ENCODE measurements at places on chromosomes 1 and 21. TPM values are rescaled to one million over a fixed set of nuclear protein-coding genes. Genes with fewer than 3 reads are reported as not detected.
A peak's percentile ranks its signal among the peaks of the same experiment; 100 is the strongest.

LINGO4 gene
- not detected for total RNA-seq

DLGAP3 gene
- 0.71 TPM for total RNA-seq

BEND5 gene
- 0.95 TPM for total RNA-seq

CTTNBP2NL gene
- total RNA-seq = 0.67 TPM

AGRN gene
- total RNA-seq = 9.4 TPM

GRCh38 chr1:25208561-25209222 is 23.6 kb downstream of the SYF2 start:
- no peak for DNase-seq

- DNase-seq = no peak
Measured at GRCh38 chr1:185096531-185096930, 51.2 kb downstream of the RNF2 start.

DNA sequence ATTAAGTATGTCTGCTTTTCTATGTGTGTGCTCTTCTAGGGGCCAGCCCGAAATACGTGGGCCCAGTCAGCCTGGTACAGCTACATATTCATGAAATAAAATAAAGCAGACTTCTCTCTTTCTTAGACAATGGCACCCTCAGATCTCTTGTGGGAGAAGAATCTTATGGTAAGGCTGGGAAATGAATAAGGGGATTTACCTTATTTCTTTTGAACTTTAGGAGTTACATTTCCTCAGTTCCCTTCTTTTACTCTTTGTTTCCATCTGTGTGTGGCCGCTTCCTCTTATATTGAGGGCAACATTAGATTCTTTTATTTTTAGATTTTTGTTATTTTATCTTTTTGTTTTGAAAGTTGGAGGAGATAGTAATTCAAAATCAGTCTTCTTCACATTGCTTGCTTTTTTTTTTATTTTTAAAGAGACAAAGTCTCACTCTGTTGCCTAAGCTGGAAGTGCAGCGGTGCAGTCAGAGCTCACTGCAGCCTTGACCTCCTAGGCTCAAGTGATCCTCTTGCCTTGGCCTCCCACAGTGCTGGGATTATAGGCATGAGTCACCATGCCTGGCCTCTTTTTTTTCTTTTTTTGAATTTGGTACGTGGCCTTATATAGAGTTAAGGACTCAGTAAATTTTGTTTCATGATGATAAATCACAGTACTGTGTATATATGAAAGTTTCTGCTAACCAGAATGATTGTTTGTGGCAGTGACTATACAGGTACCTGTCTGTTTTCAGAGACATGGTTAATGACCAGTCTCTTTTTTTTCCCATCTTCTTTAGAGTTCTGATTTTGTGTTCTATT is 9.1 kb downstream of the LAMC1 start:
- DNase-seq = no peak

- no peak for DNase-seq
Measured at GRCh38 chr1:109889094-109889493, 21.6 kb upstream of the CSF1 start.

DNA sequence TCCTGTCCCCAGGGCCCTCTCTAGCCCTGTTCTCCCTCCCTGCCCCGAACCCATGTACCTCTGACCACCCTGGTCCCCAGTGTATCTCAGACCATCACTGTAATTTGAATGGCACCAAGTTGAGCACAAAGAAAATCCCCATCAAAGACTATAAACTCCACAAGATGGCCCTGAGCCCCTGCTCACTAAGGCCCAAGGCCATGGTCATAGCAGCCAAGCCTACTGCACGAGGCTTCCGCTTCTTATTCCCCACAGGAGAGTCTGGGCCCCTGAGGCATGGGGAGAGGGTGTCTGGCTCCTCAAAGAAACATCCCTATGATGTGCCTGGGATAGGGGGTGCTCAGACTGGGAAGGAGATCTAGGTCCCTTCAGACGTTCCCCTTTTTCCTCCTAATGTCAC is 4.5 kb downstream of the ZNF683 start:
- no peak for DNase-seq

- DNase-seq = no peak
Measured at GRCh38 chr1:220732137-220732536, 16.0 kb upstream of the MTARC2 start.

DNA sequence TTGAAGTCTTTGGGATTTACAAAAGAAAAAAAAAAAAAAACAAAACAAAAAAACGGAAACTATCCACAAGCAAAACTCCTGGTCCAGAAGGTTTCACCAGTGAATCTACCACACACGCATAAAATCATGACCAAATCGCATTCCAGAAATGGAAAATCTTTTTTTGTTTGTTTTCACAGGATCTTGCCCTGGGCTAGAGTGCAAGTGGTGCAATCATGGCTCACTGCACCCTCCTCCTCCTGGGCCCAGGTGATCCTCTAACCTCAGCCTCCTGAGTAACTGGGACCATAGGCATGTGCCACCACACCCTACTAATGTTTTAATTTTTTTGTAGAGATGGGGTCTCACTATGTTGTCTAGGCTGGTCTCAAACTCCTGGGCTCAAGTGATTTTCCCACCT is 100.5 kb downstream of the DYRK1A start:
- DNase-seq = no peak

DNA sequence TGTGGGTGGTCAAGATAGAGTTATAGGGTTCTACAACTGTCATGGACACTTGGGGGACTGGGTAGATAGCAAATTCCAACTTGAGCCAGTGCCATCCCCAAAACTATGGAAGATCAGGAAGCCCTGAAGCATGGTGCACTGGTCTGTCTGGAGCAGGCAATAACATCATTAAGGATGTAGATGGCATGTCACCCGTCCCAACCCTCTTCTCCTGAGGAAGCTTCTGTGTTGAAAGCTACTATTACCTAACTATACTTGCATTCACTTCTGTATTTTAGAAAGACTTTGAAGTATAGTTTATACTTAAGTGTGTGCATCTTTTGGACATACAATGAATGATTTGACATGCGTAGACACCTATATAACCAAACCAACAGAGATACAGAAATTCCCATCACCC is 32.9 kb downstream of the RABIF start:
- DNase-seq = no peak

GRCh38 chr1:188423073-188423472 is 1594.3 kb downstream of the PLA2G4A start:
- DNase-seq = no peak

DNA sequence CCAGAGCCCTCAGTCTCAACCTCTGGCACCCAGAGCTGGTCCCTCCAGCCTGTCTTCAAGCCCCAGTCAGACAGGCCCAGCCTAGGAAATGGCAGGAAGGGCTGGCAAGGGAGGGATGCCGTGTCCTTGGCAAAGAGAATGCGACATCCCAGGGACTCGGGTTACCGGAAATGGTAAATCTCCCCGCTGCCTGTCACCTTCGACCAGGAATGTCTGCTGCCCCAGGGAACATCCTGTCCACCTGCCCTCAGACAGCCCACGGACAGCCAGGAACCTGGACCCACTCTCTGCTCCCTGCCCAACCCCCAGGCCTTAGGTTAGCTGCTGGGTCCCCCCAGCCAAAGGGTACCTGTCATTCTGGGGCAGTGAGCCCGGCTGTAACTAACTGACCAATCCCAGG is 23.9 kb downstream of the HSPG2 start:
- DNase-seq = no peak

DNA sequence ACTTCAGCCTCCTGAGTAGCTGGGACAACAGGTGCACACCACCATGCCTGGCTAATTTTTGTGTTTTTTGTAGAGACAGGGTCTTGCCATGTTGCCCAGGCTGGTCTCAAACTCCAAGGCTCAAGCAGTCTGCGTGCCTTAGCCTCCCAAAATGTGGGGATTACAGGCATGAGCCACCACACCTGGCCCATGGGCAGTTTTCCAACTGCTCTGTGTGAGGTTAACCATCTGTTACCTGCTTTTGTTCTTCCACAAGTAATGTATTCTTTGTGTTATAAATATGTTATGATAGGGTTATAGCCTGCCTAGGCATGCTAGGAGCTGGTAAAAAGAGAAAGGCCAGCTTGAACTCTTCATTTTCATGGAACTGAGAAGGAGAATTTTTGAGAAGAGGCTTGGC is 30.7 kb downstream of the TUFT1 start:
- DNase-seq = no peak

DNA sequence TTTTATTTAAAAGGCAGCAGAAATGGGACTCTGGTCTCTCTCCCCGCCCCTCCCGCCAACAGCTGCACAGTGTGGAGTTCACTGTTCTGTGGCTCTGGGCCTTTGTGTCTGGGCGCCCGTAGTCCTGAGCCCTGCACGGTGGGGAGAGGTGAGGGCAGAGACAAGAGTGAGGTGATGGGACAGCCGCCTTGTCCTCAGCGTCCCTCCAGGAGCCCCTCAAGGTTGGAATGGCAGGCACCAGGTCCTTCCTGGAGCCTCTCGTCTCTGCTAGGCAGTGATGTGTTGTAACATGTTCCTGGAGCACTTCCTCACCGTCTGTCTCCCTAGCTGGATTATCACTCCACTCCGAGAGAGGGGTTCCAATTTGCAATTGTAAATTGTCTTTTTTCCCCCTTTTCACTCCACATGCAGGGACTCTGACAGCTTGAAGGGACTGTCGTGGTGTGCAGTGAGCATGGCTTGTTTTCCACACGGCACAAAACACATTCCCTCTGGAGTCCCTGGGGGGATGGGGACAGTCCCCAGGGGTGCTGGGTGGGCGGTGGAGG is 44.6 kb upstream of the C1orf174 start:
- DNase-seq = peak; percentile 29

DNA sequence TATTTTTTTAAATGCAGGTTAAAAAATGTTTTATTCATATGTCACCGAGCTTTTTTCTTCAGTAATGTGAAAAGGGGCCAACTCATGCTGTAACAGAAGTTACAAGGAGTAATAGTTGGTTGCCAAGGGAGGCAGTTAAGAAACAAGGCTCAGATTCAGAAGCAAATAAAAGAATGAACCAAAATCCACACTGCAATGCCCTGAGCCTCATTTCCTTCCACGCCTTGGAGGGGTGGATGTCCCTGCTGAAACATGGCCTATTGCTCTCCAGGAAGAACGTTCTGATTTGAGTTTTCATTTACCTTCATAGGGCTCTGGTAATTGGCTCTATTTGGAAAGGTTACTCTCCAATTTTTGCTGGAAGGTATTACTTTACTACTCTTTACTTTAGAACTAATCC is 24.4 kb downstream of the ALG14 start:
- no peak for DNase-seq

DNA sequence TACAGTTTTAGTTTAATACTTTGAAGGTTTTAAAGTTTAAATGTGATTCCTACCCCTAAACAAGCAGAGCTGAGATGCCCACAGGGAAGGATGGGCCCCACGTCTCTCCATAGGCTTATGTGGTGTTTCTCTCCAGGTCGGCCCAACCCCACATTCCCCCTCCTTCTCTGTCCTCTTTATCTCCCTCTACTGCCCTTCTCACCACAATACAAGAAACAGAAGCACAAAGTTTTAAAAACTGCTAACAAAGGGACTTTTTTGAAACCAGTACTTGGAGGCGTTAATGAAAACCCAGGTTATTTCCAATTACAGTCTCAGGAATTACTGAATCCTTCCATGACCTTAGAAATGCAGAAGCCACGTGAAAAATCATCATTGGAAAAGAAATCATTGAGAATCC is 324.0 kb downstream of the NTNG1 start:
- DNase-seq = no peak

DNA sequence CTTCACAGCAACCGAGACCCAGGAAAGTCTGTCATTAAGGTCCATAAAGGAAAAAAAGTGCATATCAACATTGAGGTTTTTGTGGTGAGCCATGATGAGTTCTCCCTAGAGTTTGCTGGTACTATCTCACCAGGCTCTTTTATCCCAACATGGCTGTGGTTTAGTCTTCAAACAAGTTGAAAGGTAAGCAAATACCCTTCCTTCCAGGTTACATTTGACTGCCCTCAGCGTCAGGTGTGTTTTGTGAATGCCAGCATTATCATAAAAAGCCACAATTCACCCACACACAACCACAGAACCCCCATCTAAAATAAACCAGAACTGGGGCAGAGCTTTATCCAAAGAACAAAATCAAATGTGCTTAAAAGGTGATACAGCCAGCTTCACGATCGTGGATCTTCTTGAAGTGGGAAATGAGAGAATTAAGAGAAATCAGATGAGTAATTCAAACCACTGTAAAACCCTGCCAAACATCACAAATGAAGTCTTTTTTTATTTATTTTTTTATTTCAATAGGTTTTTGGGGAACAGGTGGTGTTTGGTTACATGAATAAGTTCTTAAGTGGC is 64.7 kb downstream of the SETD4 start:
- no peak for DNase-seq

DNA sequence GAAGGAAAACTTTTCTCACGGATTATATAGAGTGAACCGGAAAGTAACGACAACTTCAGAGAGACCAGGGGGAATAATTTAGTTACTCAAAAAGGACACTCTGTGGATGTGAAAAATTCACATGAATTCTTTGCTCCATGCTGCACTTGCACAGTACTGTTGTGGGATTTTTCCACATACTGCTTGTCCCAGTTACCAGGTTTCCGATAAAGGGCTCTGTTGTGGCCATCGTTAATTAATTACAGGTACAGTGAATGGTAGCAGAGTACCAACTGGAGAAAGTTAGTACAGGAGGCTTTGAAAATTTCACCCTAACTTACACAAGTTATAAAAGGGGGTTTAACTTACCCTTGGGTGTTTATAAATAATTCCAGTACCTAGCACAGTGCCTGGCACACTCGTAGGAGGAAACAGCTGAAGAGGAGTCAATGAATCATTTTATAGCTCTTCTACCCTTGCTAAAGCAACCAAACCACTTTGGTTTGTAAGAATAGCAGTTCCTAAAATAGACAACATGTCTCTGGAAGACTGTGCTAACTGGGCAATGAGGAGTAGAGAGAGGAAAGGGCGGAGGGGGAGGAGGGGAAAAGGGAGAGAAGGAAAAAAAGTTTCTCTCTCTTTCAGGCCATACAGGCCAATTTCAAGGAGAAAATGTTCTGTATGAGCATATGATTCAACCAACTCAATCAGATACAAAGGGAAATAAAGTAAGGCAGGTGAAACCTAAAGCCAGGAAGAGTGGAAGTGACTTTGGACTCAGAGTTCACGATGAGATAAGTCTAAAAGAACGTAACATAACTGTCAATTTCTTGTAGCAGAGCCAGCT is 98.3 kb upstream of the MAGI3 start:
- no peak for DNase-seq

GRCh38 chr1:196142111-196142640 is 466.1 kb downstream of the KCNT2 start:
- DNase-seq = no peak

DNA sequence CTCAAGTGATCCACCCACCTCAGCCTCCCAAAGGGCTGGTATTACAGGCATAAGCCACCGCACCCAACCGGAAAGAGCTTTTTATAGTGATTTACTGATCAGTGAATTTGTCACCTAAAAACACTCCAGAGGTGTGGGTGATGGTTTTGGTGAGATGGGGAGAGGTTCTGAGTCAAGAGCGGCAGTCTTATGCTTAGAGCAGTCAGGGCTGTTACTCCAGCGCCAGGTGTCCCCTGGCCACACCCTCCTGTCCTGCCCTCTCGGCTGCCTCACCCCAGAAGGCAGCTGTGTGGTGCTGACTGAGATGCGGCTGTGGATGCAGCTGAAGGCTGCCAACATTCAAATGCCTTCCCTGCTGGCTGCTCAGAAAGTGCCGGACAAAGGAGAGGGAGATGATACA is 94.5 kb upstream of the LPGAT1 start:
- DNase-seq = no peak

All from natural killer cell treated with Interleukin-12 subunit alpha and Interleukin-12 subunit beta and Interleukin-15 and Interleukin-18, amount 100 ng/mL, for 72 hours (primary cell).